ENCODE measurements at places on chromosomes 4 and X.

- DNase-seq = no peak
Measured at GRCh38 chrX:38561951-38562719, 793 bp downstream of the TSPAN7 start.

DNA sequence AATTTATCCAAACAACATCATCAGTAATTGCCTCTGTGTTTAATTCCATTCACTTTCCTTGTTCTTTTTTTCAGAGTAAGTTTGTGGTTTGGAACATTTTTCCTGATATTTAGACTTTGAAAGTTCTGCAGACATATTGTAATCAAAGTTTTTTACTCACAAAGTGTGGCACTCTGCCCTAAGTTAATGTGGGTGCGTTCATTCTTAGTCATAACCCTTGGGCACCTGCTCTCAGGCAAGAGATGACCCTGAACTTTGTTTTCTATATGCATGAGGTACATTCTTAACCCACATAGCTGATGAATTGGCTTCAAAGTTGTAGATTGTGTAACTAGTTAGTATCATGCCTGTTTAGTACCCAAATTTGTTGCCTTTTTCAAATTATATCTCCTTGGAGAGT lies 424.3 kb downstream of the GRXCR1 start:
- no peak for DNase-seq

DNA sequence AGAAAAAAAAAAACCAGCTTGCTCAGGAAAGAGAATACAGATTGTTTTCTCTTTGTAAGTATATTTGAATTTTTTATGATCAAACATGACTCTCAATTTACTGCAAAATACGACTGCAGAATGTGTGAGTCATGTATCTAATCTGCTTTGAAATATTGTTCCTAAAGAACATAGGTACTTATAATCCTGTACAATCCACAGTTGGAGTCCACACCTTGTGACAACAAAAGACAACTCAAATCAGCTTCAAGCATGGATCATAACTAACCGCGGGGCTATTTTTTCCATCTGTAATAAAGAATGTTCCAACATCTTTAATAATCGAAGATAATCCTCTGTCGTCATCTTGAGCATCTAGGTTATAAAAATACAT lies 77.8 kb upstream of the STIM2 start:
- DNase-seq = no peak

GRCh38 chr4:129926936-129927335 lies 831.0 kb downstream of the C4orf33 start:
- no peak for DNase-seq
